Posterior vena cava (tissue), 2 donors: ENCODE measurements at places on chromosomes 3 and 15. TPM values are rescaled to one million over a fixed set of nuclear protein-coding genes. Genes with fewer than 3 reads are reported as not detected.
A peak's percentile ranks its signal among the peaks of the same experiment; 100 is the strongest.

DNA sequence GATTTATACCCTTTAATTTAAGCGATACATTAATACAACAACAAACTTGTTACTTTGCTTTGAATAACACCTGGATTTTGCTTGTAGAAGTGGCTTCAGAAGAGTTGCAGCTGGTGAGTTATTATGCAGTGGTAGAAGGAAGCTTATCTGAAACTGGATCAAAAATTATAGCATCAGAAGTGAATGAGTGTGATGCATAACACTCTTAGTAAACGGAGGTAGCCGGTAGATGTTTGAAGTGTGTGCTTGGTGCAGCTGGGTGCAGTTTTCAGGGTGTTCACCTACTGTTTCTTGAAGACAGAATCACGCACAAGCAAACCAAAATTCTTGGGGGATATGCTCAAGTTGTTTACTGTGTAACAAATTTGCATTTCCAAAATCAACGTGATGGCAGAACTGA is 103.1 kb downstream of the MITF start:
- DNase-seq: no peak

- no peak for DNase-seq
Measured at GRCh38 chr3:53711387-53711786, 134.8 kb downstream of the CHDH start.

DNA sequence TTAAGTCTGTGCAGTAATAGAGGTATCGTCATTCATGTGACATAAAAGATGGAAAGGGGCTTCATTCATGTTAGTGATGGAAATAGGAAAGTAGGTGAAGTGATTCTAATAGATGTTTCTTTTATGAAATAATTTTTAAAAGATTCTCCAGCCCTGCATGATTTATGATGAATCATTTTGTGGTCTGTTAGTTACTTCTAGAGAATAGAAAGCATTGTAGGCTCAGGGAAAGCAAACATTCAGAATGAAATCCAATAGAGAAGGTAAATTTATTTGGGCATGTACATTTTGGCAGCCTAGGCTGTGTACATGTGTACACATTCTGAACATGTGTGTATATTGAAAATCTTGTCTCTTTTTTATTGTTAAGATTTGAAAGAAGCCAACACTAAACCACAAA is 23.1 kb downstream of the PPARG start:
- no peak for DNase-seq

DNA sequence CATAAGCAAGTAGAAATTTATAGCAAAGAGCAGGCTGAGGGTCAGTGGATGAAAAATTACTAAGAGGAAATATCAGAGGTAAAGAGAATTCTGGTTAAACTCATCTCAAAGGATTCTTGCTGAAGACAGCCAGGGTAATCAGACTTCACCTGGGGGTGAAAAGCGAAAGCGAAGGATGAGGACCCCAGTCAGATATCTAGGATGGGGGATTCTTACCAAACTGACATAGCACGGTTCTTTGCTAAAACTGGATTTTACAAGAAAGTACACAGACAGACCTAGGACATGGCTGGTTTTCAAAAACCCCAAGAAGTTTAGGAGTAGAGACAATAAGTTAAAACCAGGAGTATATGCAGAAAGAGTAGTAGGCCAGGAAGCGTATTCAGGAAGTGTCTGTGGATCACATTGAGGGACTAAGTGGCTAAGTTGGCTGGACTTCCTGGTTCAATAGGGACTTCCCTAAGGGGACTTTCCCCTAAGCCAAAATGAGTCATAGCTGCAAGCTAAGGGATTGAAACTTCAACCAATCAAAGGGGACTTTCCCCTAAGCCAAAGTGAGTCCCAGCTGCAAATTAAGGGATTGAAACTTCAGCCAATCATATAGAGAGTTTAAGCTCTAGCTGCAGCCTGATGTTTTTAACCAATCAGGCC is 2.4 kb upstream of the CFAP91 start:
- DNase-seq: no peak

GRCh38 chr3:127459891-127460290 is 130.6 kb downstream of the TPRA1 start:
- peak; percentile 7 for DNase-seq

GRCh38 chr3:113161661-113162060 is 49.7 kb upstream of the BOC start:
- DNase-seq: no peak

DNA sequence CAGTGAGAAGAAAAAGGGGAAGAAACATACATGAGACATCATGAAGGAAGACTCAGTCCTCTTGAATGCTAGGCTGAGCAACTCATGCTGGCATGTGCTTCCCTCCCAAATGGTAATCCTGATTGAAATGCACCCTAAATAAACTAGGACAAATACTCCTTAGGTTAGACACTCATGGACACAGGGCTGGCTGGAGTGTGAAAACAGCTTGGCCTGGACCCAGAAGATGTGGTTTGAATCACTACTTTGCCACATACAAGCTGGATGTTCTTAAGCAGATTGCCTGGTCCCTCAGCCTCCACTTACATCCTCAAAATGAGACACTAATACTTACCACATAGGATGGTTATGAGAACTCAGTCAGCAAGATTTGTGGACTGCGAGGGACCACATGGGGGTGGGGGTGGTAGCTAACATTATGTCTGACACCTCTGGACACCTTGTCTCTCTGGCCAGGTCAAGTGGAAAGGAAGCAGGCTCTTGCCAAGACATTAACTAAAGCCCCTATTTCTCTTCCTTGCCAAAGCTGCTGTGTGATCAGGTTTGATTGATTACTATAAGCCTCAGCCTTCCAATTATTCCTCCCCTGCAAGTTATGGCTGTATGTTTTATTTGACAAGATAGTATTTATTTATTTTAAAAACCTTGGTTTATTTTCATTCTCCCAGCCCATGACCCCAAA is 138.9 kb upstream of the SLC7A14 start:
- no peak for DNase-seq

DNA sequence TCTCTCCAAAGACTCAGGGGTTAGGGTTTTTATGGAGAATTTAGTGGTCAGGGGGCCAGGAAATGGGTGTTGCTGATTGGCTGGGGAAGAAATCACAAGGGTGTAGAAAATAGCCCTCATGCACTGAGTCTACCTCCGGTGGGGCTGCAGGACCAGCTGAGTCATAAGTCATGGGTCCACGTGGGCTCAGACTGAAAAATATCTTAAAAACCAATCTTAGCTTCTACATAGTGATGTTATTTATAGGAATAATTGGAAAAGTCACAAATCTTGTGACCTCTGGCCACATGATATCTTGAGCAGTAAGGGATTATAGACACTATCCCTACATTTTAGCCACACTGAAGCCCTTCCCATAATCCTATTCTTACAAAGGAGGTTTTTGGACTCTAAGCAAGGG is 224.0 kb downstream of the DPH6 start:
- no peak for DNase-seq

DNA sequence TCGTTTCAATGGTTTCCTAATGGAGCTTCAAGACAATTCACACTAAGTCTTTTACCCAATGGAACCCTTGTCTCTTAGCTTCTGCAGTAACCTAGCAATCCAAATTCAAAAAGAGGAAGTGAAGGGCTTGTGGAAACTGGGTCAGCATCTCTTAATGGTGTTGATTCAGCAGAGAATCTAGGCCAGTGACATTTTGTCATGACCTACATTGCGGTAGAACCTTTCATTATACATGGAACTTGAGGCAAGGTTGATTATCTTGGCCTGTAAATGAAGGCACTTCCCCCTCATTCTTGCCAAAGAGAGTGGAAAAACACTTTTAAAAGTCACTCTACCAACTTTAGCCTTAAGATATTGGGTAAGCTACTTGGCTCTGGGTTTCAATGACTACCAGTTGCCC is 42.8 kb downstream of the C2CD4B start:
- DNase-seq: no peak

- no peak for DNase-seq
Measured at GRCh38 chr3:12351145-12351544, 62.3 kb downstream of the PPARG start.

DNA sequence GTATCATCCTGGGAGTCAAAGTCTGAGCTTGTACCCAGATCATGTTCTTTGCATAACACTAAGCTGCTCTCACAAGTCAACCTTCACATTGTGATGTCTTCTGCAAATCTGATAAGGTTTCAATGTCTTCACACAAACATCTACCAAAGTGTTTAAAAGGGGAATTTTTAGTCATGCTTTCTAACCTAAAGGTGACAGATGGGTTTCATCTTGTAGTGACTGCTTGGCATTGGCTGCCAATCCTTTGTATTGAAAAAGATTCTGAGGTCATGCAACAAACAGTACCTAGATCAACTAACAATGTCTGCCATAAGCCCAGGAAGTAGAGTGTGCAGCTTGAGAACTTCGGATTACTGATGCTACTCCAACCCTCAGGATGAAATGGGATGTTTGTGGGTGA is 43.6 kb upstream of the DIPK2A start:
- DNase-seq: no peak

DNA sequence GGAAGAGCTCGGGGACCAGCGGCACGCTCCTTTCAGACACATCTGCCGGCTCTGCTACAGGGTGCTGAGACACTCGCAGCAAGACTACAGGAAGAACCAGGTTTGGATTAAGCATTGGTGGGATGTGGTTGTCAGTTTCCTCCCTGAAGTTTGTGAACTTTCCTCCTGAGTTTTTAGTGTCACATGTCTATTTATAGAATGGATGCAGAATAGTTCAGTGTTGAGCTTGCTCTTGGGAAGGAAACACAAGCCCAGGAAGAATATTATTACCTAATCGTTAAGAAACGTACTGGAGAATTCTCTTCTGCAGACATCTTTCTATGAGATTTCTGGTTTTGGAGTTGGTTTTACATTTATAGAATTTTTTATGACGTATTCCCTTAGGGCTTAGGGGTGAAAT is 172.0 kb downstream of the ITPR1 start:
- DNase-seq: no peak

DNA sequence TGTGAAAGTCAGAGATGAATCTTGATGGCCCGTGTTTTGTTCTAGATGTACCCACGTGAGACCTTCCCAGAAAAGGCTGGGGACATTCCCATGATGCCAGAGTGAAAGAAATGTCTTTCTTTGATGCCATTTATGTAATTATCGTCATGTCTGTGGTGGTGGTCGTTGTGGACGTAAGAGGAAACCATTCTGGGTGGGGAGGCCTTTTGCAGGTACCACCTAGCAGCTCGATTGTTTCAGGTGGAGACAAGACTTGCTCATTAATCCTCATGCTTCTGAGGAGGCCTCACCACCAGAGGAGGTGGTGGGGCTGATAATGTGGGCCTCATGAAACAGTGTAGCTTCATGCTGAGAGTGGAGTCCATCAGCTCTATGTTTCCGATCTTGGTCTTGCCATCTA is 58.1 kb upstream of the USP3 start:
- no peak for DNase-seq

DNA sequence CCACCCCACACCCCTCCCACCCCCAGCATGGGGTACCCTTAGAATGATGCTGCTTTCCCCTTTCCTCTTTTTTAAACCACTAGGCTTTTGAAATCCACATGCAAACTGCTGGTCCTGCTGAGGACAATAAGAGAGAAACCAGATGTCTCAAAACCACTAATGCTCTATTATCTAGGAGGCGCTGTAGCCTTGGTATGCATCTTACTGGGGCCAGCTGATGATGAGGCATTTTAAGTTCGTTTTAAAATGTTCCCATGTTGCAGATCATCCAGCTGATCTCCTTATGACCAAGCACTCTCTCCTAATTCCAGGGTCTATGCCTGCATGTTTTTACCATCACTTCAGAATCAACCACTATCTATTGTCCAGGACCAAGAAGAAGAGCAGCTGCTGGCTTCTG is 1.3 kb downstream of the NME9 start:
- no peak for DNase-seq

DNA sequence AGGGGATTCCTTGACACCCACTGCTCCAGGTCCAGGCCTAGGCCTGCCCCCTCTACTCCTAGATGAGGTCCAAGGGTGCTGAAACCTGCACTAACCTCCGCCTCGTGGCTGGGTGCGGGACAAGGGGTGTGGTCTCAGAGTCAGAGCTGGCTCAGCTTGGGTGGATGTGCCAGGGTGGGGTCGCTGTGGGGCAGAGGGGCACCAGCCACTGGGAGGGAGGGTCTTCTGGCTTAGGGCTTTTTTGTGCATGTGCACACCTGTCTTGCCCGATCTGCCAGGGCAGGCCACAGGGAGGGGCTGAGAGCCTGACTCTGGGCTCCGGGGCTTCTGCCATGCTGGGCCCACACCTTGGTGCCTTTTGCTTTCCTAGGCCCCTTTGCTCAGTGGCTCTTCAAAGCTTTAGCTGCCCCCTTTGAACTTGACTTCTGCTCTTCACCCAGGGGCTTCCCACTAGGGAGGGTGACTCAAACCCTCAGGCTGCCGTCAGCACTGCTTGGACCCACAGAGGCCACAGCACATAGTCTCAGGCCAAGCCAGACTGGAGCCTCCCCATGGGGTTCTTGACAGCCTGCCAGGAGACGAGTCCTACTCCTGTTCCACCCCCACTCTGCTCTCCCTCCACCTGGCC is 73.0 kb downstream of the KLF13 start:
- no peak for DNase-seq

GP5 gene
- total RNA-seq: 0.09 TPM

COL7A1 gene
- 4.2 TPM for total RNA-seq

RLBP1 gene
- not detected for total RNA-seq

ACTRT3 gene
- 2.4 TPM for total RNA-seq

AP3B2 gene
- total RNA-seq: 0.86 TPM

CIB2 gene
- 5.1 TPM for total RNA-seq

FRMD4B gene
- total RNA-seq: 21.5 TPM

SEMA5B gene
- 1.3 TPM for total RNA-seq

VGLL3 gene
- 151 TPM for total RNA-seq

MUC4 gene
- total RNA-seq: not detected

RARRES1 gene
- 424 TPM for total RNA-seq

ROPN1B gene
- total RNA-seq: not detected

OPA1 gene
- total RNA-seq: 65.3 TPM
